T1000 (cell line): ENCODE measurements at places on chromosomes 6 and 20.

DNA sequence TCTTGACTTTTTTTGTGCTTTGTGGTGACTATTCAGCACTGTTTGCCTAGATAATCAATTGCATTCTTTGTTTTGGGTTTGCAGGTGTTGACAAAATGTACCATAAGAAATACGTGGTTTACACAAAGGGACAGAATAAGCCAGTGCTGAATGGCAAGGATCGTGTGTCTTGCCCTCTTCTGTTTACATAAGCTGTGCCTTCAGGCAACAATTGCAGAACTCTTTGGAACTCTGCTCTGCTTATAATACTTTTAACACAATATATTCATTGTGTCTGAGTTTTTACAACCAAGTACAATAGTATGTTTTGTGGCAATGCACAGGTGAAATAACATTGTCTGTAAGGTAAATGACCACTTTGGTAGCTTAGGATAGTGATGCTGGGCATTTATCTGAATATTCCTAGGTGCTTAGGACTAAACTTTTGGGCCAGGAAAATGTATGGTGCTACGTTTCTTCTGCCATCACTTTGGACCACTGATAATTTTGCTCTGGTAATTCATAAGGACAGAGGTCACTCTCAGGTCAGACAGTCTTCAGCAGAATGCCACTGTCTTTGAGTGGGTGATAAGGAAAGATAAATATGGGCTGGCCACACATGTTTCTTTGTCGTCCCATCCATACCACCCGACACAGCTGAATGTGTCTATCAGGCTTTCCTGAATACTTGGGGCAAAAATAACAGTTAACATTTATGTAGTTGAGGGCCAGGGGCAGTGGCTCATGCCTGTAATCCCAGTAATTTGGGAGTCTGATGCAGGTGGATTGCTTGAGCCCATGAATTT is 344.6 kb upstream of the IMPG1 start:
- DNase-seq, result no peak

DNA sequence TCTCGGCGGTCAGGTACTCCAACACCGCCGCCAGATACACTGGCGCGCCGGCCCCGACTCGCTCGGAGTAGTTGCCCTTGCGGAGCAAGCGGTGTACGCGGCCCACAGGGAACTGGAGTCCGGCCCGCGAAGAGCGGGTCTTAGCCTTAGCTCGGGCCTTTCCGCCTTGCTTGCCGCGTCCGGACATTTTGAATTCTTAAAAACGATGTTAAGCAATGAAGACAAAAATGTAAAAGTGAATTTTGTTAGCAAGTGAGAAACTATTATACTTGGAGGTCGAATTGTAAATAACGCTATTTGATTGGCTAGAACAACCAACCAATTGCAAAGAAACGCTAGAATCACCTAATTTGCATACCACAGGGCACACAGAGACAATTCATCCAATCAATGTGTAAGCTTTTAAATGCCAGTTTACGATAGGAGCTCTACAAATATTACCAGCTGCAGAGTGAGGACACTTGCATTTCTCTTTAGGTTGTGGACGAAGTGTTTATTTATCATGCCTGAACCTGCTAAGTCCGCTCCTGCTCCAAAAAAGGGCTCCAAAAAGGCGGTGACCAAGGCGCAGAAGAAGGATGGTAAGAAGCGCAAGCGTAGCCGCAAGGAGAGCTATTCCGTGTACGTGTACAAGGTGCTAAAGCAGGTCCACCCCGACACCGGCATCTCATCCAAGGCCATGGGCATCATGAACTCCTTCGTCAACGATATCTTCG is 112.0 kb downstream of the HFE start:
- peak; percentile 84 for DNase-seq

DNA sequence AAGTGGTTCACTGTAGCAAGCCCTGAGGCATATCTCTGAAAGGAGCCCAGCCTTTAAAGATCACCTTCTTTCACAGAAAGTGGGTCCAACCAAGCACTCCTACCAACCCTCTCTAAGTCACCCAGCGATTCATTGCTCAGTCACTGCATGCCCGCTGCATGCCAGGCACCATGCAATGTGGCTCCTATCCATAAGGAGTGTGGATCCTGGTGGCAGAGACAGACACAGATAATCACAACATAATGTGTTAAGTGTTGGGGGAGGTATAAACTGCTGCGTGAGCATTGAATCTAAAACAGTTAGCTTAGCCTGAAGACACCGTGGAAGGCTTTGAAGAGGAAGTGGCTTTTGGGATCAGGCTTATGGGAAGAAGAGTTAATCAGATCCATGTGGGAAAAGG is 659.5 kb downstream of the PTPRT start:
- no peak for DNase-seq

DNA sequence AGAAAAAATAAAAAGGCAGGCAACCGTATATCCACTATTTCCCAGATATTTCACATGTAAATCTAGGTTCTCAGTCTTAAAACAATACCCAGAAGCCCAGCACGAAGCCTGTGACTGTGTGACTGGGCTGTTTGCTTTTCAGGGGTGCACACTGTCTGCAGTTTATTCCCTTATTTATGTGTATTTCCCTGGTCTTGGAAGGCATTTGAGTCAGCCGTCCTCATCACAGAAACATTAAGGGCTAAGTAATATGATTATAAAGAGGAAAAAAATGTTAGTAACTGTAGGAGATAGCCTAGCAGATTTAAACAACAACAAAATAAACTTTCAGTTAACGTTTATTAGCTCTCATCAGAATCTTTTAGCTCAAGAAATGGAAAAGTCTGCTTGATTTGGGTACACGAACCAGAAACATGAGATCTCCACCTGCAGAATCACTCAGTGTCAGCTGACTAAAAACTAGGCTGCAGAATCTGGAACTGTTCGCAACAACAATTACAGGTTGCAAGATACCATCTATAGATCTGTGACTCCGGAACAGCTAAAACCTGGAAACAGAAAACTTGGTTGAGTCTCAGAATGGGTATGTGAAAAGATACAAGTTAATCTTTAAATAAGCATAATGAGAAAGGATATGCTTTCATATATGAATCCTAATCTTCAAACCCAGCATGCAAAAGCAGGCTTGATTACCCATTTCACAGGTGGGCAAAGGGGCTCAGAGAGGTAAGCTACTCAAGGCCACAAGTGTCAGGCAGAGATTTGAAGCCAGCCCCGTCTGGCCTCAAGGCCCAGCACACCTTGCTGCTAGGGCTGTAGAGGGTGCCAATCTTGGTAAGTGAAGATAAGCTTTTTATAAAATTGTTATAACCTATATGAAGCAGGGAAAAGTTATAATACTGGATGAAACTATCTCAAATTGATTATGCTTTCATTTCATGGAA is 21.1 kb downstream of the GCLC start:
- no peak for DNase-seq

DNA sequence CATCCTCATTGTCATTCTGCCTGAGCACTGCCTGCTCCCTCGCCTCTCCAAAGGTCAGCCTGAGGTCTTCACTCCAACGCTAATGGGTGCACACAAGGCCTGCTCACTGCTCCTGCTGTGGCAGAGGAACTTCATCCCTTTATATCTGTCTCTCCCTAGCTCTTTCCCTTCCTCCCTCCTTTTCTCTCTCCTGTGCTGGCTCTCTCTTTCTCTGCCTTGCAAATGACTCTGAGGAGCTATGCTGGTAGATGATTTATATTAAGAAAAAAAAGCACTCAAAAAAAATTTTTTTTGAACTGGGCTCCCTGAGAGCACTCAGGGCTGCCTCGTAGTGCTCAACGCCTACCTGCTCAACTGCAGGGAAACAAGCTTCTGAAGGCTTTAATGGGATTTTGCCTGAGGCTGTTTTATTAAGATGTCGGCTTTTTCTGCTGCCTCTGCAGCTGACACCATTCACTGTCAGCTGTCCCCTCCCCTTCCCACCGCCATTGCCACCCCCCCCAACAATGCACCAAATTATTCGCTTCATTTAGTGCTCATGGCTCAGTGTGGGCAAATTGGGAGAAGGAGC is 137.7 kb upstream of the DEFB112 start:
- DNase-seq, result no peak

DNA sequence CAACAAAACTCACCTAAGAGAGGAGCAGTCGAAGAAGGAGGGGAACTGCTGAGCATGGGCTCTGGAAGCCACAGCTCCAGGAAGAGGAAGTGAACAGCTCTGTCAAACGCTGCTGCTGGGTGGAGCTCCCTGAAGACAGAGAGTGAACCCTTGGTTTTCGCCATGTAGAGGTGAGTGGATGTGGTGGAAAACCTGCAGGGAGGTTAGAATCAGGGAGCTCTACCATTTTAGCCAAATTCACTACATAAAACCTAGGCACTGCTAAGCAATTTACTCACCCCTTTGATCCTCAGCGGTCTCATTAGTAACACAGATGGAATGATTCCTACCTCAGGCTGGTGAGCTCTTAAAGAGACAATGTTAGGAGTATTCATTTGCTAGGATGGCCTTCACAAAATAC is 19.4 kb upstream of the TFAP2A start:
- no peak for DNase-seq

DNA sequence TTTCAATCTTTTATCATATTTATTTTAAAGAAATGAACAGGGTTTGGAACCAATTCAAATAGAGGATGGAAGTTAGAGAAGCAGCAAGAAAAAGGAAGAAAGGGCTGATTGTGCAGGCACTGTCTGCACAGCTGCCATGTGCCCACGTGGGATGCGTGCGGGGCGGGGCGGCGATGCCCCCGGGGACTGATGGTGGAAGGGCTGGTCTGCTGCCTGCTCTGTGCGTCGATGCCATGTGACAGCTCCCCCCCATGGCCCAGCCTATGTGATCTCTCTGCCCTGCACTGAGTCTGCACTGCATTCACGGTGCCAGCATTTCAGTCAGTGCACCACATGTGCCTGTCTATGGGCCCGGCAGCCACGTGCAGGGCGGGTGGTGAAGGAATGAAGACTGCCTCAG is 96.4 kb downstream of the IRF4 start:
- no peak for DNase-seq

DNA sequence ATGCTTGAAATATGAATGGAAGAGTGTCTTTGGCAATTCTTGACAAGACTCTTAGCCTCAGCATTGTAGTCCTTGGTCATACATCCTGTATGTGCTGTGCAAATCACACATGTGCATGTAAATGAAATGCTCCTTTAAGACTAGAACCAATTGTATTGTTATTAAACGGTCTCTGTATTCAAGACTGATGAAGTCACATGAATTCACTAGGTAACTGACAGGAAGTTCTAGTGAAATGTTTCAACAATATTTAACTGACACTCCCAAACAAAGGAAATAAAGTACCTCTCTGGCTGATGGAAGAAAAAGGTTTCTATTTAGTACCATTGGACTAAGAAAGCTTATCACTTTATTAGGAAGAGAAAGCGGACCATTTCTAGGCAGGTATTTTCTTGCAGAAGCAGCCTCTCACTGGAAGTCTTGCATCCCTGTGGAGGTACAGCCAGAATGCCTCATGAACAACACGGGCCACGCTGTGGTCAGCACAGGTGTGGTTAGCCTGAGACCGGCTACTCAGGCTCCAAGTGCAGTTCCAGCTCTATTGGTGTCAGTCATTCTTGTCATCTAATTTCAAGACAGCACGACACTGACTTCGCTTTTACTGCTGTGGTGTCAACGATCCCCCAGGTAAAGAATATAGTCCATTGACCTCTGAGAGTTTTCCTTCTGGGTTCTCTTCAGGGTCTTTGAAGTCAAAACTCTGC is 17.3 kb downstream of the PPP1R3G start:
- no peak for DNase-seq

DNA sequence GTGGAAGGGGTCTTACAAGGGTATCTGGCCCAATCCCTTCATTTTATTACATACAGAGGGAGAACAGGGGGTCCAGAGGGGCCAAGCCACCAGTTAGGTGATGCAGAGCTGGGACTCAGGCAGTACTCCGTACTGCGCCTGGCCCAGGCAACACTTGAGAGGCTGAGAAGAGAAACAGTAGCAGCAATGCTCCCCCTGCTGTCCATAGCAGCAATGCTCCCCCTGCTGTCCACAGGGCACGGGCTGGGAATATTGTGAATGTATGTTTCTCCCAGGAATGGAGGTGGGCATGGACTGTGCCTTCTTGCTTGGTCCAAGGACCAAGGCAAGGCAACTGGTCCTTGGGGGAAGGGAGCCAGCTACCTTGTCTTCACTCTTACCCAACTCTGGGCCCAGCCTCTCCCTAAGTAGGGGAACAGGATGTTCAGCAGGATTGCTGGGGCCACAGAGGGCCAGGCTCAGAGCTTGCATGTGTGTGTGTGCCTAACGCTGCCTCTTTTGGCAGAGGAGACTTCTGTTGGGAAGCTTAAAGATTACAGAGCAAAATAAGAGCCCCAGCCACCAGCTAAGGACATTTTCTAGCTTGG is 14.8 kb upstream of the FAM83C start:
- DNase-seq, result peak; percentile 23

DNA sequence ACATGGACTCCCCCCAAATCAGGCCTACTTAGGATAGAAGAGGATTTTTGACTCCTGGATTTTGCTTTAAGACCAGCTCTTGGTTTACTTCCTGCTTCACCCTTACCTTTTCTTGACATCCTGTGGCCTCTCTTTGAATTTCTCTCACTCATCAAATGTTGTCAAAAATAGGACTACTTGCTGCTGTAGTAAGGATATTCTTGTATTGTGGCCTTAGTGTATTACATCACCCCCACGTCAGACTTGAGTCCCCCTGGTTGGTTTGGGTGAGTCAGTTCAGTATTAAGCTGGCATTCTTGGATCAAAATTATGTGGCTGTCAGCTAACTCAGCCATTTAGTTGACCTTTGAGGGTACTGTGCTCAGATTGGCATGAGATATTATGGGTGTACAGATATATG is 1.1 kb downstream of the TPX2 start:
- DNase-seq, result no peak

DNA sequence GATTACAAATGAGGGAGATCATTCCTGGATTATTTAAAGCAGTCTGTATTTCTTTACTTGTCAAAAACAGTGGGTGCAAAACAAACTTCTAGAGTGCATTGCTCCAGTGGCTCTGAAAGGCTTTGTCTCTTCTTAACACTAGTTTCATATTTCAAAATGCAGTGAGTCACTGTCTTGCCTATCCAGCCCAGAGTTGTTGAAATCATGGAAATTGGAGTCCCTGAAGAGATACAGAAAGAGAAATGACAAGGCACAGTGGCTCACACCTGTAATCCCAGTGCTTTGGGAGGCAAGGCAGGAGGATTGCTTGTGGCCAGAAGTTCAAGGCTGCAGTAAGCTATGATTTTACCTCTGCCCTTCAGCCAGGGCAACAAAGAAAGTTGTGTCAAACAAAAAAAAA is 11.3 kb downstream of the SLC2A12 start:
- no peak for DNase-seq

DNA sequence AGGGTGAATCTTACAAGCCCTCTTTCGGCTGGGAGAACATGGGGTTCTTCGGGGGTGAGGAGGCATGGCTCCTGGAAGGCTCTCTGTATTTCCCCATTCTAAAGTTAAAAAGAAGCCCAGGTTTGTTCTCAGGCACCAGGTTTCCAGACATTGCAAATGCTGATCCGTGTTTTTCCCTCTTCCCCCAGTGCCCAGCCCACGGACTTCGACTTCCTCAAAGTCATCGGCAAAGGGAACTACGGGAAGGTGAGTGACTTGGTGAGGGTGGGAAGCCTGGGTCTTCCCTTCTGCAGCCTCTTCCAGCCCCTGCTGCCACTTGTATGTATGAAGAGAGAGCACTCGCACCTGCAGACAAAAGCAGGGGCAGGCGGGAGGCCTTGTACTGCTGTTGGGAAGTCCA is 8.7 kb downstream of the SGK2 start:
- no peak for DNase-seq

GRCh38 chr20:18031050-18031449 is 26.7 kb downstream of the OVOL2 start:
- DNase-seq, result no peak

GRCh38 chr20:21840991-21841390 is 135.5 kb downstream of the PAX1 start:
- no peak for DNase-seq

- no peak for DNase-seq
These were observed 326.7 kb upstream of the JARID2 start for GRCh38 chr6:14919038-14919670.
